ENCODE measurements at places on chromosomes 1 and 21.

DNA sequence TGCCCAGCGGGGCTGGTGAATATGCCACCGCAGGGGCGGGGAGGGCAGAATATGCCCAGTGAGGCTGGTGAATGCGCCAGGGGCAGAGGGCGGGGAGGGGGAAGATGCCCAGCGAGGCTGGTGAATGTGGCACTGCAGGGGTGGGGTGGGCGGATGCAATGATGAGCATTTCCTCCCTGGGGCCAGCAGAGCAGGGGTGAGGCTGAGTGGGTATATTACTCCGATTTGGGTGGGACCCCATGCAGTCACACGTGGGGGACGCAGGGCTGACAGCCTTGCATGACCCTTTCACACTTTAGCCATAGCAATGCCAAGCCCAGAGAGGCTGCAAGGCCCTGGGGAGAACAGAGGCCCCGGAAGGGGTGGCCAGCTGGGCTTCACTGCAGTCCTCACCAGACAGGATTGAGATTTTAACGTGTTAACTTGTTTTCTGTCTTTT, 9.3 kb upstream of the SLX9 start:
- DNase-seq: no peak

DNA sequence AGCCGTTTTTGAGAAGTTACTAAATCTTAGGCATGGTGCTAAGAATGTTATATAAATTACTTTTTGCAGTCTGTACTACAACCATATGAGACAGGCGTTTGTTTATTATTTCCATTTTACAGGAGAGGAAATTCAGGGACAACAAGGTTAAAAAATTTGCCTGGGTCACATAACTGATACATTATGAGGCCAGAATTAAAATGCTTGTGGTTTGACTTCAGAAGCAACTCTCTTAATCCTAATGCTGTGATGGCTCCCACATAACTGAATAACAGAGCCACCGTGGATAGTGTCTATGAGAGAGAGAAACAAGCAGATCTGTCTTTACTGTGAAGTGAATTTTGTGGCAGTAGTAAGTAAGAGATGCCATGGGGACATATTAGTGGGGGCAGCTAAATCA, 184.9 kb downstream of the NCAM2 start:
- no peak for DNase-seq

DNA sequence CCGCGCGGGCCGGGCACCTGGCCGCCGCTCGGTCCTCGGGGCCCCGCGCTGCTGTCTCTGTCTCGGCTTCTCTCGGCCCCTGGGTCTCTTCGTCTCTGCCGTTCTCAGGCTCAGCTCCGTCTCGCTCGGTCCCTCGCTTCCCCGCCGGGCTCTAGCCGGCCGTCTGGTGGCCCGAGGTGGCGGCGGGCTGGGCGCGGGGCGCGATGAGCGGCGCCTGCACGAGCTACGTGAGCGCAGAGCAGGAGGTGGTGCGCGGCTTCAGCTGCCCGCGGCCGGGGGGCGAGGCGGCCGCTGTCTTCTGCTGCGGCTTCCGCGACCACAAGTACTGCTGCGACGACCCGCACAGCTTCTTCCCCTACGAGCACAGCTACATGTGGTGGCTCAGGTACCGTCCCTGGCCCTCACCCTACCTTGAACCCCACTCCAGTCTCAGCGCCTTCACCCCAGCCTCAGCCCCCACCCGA, 355 bp downstream of the SHISAL2A start:
- DNase-seq: no peak

DNA sequence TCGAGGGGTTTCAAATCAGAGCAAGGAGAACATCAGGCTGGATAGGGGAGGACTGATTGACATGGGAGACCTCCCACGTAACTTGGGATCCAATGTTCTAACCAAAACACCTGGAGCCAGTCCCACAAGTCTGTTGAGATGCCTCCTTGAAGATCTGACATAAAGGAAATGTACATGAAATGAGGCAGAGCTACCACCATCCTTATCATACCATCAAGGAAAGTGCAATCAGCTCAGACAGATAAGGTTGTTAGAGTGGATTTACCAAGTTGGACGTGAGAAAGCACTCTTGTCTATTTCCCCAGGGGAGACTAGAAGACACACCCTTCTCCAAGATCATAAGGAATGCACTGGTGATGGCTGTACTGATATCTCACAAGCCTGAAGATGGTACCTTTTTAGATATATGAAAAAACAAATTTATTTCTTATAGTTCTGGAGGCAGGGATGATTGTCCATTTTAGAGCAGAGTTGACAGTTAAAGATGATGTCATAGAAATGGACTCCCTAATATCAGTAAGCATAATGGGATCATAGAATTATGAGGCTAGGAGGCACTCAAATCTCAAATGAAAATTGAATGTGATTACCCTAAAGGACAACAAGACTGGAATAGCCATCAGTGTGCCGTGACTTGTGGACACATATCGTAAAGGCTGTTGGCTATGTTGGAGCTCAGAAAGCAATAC, 129.1 kb upstream of the RAB4A start:
- DNase-seq: no peak

- DNase-seq: no peak
Measured at GRCh38 chr1:236810018-236810417, 14.9 kb downstream of the MTR start.

DNA sequence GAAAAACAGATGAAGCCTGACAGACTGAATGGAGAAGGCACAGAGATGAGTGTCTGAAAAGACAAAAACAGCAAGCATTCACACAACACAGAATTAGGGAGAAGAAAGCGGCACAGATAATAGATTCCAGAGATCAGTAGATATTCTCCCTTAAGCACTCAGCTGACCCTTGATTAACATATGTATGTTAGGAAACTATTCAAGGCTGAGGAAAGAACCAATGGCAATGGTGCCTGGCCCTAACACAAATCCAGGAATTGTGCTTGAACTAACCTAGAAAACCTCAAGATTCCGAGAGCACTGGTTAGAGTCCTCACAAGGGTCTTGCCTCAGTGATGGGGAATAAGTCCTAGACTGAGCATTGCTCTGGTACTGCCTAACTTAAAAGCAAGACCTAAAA, 30.9 kb downstream of the KCNT2 start:
- no peak for DNase-seq

GRCh38 chr1:71770121-71770520, 512.2 kb downstream of the NEGR1 start:
- no peak for DNase-seq

GRCh38 chr1:202162418-202163280, 2.2 kb upstream of the PTPN7 start:
- no peak for DNase-seq

- DNase-seq: no peak
Measured at GRCh38 chr1:85417017-85417416, 47.9 kb downstream of the DDAH1 start.

- DNase-seq: no peak
Measured at GRCh38 chr1:222204475-222204874, 343.4 kb downstream of the HHIPL2 start.

DNA sequence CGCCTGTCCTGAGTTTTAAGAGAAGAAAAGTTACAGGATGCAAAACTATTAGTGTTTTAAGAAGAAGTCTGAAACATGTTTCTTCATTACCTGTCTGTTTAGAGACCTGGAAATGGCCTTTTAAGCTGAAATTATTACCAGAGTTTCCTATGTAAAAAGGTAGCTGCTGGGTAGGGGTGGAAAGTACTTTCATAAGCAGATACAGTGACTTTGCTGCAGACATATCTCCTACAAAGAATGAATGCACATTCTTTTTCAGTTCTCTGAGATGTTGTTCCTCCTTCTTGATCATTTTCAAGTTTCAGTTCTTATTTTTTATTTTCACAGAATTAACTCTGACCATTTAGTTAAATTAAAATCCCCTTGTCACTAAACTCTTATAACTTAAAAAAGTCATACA, 1329.6 kb downstream of the KCNT2 start:
- no peak for DNase-seq

DNA sequence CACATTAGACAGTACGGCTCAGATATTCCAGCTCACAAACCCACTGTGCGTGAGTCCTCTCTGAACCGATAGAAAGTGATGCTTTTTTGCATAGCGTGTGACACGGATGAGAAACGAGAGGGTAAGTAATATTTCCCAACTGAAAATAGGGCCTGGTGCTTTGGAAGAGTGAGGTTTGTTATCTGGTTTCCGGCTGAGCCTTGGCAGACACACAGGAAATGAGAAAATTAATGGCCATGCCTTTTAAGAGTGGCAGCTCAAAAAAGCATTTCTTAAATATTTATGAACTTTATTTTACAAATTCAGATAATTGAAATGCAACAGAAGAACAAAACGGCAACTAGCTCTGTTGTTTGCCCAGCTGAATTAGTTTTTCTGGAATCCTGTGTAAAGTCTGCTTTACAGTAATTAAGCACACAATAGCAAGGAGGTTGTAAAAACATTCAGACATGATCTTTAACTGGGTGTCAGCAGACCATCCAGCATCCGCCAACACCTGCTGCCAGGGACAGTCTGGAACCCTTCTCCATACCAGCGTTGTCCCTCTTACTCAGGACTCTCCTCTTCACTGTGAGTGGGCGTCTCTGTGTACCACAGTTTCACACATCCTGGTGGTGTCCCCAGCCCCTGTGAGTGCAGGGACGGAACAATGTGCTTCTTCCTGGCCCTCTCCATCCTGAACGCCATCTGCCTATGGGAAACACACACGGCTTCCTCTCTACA, 155.4 kb downstream of the PGBD5 start:
- DNase-seq: no peak

- no peak for DNase-seq
Measured at GRCh38 chr1:85824066-85824840, 116.0 kb upstream of the ZNHIT6 start.

GRCh38 chr21:34061983-34062382, 11.4 kb upstream of the MRPS6 start:
- no peak for DNase-seq

DNA sequence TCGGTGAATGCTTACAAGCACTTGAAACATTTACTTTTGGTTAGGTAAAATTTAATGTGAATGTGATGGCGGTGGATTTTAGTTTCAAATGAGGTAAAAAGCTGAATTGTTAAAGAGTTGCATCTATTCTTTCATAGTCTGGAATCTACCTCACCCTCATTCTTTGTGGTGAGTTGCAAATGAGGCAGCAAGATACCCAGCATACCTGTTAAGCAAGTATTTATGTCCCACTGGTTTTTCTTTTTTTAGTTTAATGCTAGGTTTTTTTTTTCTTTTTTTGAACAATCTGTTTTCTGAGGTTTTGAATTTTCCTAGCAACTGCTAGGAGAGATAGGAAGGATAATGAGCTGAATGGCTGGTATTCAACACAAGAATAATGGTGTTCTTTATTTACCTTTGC, 127.9 kb upstream of the CACYBP start:
- no peak for DNase-seq

DNA sequence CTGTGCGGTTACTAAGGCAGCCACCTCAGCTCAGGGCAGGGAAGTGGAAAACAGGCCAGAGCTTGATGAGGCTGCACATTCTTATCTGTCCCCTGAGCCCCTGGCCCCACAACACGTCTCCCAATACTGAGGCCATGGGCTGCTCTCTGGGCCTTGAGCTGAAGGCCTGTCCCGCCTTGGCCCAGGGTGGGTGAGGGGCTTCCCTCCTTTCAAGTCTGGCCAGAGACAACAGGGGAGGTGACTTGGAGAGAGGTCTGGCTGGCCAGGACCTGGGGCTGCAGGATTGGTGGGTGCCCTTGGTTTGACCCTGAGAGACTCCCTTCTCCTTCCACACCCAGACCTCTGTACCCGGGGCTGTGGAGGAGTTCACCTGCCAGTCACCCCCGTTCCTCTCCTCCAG, 563.8 kb downstream of the PTPRU start:
- no peak for DNase-seq

DNA sequence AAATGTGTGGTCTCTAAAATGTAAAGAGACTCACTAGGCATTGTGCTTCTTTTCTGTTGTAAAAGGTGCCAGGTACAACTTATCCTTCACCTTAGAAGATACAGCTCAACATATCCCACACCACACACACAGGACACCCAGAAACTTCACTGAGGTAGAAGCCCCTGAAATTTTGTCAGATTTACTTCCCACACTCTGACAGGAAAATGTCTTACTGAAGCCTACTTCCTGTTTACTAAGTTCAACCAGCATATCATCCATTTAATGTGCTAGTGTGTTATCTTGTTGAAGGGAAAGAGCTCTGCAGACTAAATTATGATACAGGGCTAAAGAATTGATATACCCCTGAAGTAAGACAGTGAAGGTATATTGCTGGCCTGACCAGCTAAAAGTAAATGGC, 39.9 kb upstream of the INSL5 start:
- no peak for DNase-seq

DNA sequence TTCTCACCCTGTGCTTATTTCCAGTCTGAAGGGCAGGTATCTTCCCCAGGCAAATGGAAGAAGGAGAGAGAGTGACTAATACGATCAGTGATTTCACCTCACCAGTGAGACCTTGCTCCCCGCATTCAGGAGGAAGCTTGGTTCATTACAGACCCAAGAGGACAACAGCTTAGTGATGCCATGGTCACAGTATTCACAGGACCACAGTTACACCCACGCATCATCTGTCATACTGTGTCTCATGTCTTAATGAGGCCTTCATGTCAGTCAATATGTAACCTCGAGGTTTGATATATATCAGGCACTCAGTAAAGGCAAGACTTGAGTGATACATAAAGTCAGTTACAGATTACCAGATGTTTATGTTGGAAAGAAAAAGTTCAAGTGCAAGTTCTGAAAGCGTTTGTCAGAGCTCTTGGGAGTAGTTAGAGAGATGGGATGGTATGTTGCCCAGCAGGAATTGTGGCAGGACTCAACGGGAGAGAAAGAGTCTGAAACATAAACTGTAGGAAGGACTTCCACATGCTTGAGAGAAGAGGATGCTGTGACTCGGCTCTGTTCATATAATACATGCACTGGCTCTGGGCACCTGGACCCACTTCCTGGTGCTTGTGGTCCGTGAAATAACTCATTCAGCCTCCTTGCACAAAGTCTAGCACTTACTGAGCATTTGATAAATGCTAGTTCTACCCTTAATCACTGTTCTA, 33.3 kb downstream of the GNPAT start:
- no peak for DNase-seq

DNA sequence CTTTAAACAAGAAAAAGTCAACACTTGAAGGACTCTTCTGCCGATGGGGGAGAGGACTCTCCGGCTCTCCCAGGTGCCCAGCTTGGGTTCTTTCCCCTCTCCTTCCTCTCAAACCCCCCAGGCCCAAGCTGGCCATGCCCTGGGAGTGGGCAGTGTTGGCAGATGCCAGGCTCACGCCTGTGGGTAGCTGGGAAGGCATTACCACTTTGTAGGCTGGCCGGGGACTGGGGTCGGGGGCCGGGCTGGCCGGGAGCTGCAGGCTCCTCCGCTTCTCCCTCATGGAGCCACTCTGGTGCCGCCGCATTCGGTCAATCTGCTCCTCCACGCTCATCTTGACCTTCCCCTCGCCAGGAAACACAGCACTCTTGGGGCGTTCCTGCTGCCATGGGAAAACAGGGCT, 16.4 kb upstream of the GOLT1A start:
- DNase-seq: no peak
